CD14-positive monocyte (primary cell): ENCODE measurements at places on chromosomes 2 and 18.

DNA sequence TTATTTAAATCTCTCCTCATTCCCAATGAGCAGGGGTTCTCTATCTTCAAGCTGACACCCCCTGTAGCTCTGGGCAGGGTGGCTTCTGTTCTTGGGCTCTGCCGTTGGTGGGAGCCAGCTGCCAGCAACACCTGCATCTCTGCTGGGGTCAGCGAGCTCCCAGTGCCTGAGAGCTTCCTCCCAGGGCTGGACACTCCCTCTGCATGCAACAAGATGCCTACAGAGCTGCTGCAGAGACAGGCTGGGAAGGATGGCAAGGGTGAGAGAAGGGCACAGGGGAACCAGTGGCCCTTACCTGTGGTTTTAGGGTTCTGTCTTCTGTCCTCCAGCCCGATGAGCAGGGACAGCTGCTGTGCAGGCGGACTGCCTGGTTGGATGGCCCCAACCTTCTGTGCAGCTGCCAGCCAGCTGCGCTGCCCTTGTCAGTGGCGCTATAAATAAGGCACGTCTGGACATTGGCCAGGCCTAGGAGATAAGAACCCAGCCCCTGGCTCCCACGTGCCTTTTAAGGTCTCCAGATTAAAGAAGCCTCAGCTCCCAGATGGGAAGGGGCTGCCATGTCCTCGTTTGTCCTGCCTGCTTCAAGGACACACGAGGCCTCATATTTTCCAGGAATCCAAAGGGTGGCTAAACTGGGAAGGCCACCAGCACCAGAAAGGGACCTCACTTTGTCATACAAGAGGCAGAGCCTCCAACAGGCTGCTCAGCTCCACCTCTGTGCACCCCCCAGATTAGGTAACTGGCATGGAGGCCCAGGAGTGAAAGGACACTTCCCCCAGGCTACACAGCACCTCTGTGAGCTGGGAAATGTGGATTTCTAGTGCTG is 39.5 kb upstream of the FHL2 start:
- no peak for DNase-seq

- no peak for DNase-seq
Measured at GRCh38 chr18:5196253-5197031, 615 bp downstream of the AKAIN1 start.

GRCh38 chr2:147008481-147008880 is 836.3 kb upstream of the ACVR2A start:
- DNase-seq: no peak

- peak; percentile 56 for DNase-seq
Measured at GRCh38 chr18:10290638-10291235, 163.7 kb upstream of the APCDD1 start.

DNA sequence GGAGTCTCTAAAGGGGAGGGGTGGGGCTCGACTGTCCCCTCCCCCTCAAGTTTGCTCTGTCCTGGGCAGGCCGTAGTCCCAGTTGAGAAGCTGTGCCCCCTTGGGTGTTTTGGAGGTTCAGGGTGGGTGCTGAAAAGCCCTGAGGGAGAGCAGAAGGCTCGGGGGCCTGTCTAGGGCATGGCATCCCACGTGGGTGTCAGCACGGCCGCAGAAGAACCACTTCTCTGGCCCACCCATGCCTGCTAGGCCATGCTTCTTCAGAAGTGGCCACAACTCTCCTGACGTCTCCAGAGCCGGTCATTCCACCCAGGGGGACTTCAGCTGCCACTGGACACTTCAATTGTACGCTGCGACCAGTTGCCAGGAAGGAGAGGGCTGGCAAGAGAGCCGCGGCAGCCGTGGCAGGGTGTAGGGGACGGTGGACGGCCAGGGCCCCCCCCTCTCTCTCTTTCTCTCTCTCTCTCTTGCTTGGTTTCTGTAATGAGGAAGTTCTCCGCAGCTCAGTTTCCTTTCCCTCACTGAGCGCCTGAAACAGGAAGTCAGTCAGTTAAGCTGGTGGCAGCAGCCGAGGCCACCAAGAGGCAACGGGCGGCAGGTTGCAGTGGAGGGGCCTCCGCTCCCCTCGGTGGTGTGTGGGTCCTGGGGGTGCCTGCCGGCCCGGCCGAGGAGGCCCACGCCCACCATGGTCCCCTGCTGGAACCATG is at the start of gene INPP5D:
TSS of gene INPP5D (plus strand) at position 546 of the 704 bp plus-strand sequence. CDS start at position 683, 137 bp downstream.
- DNase-seq: peak; percentile 93

GRCh38 chr2:38771632-38772031 is 6.4 kb upstream of the GEMIN6 start:
- DNase-seq: no peak

DNA sequence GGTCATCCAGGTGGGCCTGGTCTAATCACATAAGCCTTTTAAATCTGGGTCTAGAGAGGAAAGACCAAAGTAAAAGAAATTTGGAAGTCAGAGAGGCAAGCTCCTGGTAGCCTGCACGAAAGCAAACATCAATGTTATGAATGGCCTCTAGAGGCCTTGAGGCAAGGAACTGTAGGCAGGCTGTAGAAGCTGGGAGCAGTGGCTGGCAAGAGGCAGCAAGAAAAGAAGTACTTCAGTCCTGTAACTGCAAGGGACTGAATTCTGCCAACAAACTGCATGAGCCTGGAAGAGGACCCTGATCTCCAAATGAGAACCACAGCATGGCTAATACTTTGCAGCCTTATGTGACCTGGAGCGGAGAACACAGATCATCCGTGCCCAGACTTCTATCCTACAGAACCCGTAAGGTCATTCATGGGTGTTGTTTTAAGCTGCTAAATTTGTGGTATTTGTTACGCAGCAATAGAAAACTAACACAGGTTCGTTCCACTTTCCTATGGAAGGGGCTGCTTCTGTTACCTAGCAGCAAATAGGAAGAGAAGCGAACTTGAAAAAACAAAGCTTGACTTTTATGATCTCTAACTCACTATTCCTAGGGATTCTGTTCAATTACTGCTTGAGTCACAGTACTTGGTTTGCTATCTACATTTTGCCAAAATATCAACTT is 1.2 kb downstream of the IMMT start:
- no peak for DNase-seq

DNA sequence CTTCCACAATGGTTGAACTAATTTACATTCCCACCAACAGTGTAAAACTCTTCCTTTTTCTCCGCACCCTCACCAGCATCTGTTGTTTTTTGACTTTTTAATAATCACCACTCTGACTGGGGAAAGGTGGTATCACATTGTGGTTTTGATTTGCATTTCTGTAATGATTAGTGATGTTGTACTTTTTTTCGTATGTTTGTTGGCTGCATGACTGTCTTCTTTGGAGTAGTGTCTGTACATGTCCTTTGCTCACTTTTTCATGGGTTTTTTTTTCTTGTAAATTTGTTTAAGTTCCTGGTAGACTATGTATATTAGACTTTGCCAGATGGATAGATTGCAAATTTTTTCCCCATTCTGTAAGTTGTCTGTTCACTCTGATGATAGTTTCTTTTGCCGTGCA is 574.8 kb downstream of the KCNJ3 start:
- DNase-seq: no peak

DNA sequence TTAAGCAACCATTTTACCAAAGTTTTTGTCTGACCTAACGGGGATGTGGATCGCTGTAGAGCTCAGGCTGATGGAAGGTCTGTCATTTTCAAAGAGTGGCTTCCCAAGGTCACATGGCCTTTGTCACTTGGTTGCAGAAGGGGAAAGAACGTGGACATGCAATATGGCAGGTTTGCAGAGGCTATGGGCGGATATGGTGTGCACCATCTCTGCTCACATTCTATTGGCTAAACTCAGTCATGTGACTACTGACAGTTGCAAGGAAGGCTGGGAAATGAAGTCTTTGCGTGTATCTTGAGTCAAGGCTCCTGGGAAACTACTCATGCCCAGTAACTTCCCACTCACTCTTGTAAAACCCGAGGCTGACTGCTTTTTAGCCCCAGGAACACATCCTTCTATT is 96.8 kb downstream of the ST6GAL2 start:
- no peak for DNase-seq

DNA sequence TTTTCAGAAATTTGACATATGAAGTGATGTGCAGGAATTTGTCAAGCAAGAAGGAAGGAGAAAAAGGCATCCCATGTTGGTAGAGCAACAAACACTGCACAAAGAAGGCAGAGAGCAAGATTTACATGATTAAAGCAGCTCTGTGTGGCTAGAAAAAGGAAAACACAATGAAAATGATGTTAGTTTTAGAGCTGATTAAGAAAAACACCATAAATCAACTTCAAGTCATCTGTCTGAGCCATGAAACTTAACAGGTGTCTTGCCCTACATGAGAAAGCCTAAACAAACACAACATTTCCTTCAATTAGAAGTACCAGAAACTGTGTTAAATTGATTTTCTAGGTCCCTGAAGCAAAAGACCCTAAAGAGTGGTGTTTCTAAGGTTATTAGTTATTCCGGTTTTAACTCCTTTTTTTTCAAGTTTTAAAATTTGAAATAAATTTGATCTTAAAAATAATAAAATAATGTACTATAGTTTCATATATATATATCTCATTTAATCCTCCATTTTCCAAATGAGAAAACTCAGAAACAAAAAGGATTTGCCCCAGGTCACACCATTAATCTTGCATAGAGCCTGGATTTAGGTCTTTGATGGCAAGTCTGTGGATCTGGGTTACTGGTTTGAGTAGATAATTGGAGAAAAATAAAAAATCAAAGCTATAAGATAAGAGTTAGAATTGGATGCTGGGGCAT is 8.6 kb upstream of the DSC1 start:
- no peak for DNase-seq

DNA sequence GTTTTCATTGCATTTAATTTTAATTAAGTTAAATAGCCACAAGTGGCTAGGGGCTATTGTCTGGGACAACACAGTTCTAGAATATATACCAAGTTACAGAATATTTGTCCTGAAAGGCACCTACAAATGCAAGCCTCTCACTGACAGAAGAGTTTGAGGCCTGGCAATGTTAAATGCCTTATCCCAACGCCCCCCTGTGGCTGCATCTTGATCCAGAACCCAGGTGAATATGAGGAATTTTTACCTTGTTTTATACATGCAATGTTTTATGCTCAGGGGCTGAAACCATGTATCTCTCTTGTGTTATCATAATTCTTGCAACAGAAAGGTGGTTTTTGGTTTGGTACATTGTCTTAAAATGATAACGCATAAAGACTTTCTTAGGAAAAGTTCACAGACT is 71.8 kb upstream of the SEC11C start:
- no peak for DNase-seq

- DNase-seq: no peak
Measured at GRCh38 chr18:10826400-10826799, 300.6 kb downstream of the NAPG start.

DNA sequence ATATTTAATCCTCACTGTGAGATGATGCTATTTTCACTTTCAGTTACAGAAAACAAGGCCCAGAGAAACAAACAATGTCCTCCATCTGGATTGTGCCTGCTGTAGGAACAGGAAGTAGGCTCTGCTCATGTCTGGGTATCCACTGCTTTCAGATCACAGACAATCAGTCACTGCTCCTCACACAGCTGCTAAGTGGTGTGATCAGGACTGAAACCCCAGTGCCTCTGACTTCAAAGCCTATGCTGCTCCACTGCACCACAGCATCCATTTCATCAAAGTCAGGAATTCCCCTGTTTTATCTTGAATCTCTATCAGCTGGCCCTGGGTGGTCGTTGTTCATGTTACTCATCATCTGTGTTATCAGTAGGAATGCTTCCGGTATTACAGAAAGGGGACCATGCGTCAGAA is 303.8 kb upstream of the TRIB2 start:
- DNase-seq: peak; percentile 18

- DNase-seq: no peak
Measured at GRCh38 chr2:232502911-232503808, 15.5 kb upstream of the ECEL1 start.

DNA sequence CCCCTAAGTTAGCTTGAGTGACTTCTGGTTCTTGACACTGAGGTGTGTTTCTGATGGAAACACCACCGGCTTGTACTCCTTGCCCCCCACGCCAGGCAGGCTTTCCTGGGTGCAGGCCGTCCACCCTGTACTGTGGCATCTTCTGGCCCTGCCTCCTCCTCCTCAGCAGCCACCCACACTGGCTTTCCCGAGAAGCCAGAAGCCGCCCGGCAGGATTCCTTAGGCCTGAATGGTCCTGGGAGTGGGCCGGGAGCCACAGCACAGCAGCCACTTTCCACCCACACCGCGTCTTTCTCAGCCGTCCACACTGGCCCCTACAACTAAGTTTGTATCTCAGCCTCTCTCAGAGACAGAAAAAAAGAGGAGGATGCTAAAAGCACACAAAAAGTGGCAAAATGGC is 2.1 kb upstream of the HSBP1L1 start:
- DNase-seq: no peak

DNA sequence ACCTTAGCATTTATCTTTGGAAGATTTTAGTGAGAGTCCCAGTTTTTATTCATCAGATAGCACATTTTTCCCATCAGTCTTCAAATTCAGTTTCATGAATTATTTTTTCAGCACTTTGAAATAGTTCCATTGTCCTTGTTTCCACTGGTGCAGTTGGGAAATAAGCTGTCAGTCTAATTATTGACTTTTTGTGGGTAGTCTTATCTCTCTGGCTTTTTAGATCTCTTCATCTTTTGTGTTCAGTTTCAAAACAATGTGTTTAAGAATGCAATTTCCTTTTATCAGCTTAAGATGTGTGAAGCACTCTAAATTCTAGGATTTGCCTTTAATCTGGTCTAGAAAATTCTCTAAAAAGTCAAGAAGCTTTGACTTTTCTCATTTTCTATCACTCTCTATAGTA is 70.5 kb downstream of the GFPT1 start:
- DNase-seq: no peak

DNA sequence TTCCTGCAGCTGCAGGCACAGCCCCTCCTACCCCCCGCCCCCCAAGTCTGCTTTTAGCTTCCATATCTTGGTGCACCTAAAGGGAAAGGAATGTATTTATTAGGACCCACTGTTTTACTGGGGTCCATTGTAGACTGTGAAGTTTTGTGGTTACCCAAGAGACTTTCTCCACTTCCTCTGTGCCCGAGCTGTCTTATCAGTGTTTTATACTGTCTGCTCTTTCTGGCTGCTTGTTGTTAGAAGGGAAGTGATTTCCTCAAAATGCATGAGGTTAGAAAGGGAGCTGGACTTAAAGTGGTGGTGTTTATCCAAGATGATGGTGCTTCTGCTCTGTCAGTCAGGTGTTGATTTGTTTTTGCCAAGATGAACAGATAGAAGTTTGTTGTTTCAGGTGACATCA is 85.0 kb downstream of the PTH2R start:
- DNase-seq: no peak

DNA sequence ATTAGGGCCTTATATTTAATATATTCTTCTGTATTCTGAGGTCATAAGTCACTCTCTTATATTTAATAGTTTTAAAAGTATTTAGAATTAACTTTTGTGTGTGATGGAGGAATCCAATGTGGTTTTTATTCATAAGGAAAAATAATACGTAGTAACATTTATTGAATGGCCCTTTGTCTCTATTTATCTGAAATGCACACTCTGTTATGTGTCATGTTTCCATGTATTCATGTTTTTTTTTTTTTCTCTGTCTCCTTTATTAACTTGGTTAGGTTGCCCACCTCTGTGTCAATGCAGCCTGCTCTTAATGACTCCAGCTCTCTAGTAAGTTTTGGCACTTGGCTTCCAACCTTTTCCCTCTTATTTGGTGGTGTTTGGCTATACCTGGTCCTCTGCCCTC is 33.8 kb downstream of the RNF144A start:
- DNase-seq: no peak

DNA sequence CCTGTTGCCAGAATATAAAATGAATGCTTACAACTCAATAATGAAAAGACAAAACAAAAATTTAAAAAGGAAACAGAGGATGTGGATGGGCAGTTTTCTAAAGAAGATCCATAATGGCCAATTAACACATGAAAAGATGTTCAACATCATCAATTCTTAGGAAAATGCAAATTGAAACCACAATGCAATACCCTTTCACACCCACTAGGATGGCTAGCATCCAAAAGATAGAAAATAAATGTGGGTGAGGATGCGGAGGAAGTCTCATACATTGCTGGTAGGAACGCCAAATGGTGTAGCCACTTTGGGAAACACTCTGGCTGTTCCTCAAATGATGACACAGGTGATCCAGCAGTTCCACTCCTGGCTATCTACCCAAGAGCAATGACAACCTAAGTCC is 130.5 kb downstream of the TNS1 start:
- no peak for DNase-seq
